ENCODE measurements at places on chromosomes 5 and 9. TPM values are rescaled to one million over a fixed set of nuclear protein-coding genes. Genes with fewer than 3 reads are reported as not detected.

Gene CTSV
- total RNA-seq: 16.3 TPM

Gene CENPK
- total RNA-seq: 25.9 TPM

Gene CCDC112
- 9.3 TPM for total RNA-seq

Gene CCDC180
- 0.62 TPM for total RNA-seq

Gene SLC25A48
- 0.41 TPM for total RNA-seq

Gene KCNN2
- total RNA-seq: 0.14 TPM

Gene CCDC192
- total RNA-seq: not detected

Gene CAPSL
- not detected for total RNA-seq

Gene FBN2
- total RNA-seq: 15.6 TPM

Gene GRM6
- not detected for total RNA-seq

Gene DBH
- total RNA-seq: not detected

Gene CDH6
- 0.12 TPM for total RNA-seq
